Inflammatory macrophage (primary cell): ENCODE measurements at places on chromosomes 4 and X.

GRCh38 chr4:6560416-6561172, 14.4 kb upstream of the MAN2B2 start:
- no peak for DNase-seq

GRCh38 chr4:13830449-13830848, 202.9 kb upstream of the BOD1L1 start:
- DNase-seq, result no peak

GRCh38 chr4:1208266-1208961, 36.0 kb upstream of the SPON2 start:
- DNase-seq, result no peak

DNA sequence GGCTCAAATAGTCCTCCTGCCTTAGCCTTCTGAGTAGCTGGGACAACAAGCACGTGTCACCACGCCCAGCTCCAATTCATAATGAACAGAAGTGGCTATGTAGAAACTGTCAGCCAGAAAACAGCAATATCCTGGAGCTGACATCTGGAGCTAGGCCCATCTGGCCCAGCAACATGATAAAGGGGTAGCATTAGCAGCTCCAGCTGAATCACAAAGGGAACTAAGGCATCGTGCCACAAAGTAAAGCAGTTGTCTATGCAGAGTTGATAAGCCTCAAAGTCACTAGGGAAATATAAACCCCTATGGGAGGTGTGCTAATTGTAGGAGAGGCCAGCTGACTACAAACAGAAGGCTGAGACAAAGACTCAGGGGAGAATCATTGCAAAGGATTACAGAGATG, 270.5 kb upstream of the GPC4 start:
- no peak for DNase-seq

DNA sequence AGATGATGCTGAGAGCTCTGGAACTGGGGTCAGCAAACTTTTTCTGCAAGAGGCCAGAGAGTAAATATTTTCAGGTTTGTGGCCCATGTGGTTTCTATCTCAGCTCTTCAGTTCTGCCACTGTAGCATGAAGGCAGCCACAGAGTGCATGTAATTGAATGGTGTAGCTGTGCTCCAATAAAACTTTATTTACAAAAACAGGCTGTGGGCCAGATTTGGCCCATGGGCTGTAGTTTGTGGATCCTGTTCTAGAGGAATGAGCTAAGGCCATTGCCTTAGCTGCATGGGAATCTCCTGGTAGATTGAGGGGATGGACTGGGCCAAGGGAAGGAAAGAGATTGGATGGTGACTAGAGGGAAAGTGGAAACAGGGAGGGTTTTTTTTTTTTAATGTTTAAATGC, 36.8 kb downstream of the CLCN4 start:
- DNase-seq, result no peak

- no peak for DNase-seq
These were observed 42.0 kb downstream of the SOD3 start for GRCh38 chr4:24837336-24837735.

- no peak for DNase-seq
These were observed 335.2 kb downstream of the TENM3 start for GRCh38 chr4:182578402-182578801.

- no peak for DNase-seq
These were observed 642.6 kb upstream of the HS3ST1 start for GRCh38 chr4:12071316-12071715.

DNA sequence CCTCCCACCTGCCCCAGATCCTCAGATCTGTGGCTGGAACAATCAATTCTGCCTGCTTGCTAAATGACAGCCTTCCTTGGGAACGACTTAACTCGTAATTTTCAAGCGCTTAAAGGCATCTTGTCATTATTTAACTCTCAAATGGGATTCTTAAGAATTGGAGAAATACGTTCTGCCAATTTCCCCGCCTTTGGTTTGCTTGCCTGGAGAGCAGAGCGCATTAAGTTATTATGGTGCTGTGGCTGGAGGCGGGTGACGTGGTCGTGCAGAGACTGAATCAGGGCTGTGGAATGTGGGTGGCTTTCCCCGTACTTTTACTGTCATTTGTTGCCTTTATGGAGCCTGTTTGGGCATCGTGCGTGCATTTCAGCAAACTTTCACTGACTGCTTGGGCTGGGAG, 78.9 kb upstream of the PSAPL1 start:
- DNase-seq, result no peak

DNA sequence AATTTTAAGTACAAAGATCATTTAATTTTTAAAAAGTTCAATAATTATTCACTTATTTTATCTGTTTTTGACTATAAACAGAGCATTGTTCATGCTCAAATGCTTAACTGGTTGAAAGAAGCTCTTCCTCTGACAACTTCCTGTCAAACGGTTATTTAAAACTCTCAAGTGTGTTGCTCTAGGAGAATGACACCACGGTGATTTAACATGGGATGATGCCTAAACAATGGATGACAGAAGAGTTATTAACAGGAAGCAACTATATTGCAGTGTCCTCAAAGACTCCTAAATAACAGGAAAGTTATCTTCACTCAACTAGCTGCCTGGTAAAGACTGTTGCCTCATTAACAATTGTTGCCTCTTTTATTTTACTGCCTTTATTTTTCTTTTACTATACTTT, 509.6 kb downstream of the PACRGL start:
- DNase-seq, result no peak

DNA sequence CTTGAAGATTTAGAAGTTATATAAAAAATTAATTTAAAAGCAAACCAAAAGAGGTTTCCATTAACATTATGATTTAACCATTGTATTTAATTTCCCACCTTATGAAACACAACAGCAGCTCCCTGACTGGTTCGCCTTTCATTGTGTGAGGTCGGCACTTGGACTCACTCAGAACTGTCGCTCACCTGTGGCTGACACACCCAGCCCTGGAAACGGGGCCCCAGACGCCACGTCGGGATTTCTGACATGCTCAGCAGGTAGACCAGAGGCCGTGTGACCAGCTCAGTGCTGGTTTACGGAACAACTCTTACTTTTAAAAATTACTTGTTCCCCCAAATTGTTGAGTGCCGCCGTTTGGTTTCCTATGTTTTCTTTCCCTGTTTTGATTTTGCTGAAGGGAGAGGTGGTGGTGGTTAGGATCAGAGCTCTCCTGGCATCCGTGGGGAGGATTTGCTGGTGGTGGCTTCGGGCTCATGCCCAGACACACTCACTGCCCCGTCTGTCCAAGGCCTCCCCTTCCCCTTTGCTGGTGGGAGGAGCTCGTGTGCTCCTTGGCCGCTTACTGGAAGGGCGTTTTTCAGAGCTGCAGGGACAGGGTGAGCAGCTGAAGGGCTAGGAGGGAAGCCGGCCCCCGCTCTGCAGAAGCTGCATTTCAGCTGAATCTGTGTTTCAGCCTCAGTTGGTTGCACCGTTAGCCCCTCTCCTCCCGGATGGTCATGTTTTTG, 59.2 kb downstream of the CPLX1 start:
- DNase-seq, result no peak
